Body of pancreas (tissue), 4 donors: ENCODE measurements at places on chromosomes 6 and 20. TPM values are rescaled to one million over a fixed set of nuclear protein-coding genes. Genes with fewer than 3 reads are reported as not detected.

- H3K4me1 ChIP-seq = no peaks in the 10 kb centered on the region
- no peak overlapping the region for H3K27ac ChIP-seq
- H3K27me3 ChIP-seq = no peaks in the 10 kb centered on the region
- no peak overlapping the region for H3K4me3 ChIP-seq
- H3K36me3 ChIP-seq = no peaks in the 10 kb centered on the region
These were observed 260.5 kb upstream of the EPHA7 start for GRCh38 chr6:93679836-93680235.

- no peaks in the 10 kb centered on the region for H3K36me3 ChIP-seq
- H3K27ac ChIP-seq = no peak overlapping the region
- no peaks in the 10 kb centered on the region for H3K27me3 ChIP-seq
- H3K4me3 ChIP-seq = no peak overlapping the region
- H3K4me1 ChIP-seq = no peaks in the 10 kb centered on the region
These were observed 215.7 kb downstream of the CDC5L start for GRCh38 chr6:44603044-44603686.

DNA sequence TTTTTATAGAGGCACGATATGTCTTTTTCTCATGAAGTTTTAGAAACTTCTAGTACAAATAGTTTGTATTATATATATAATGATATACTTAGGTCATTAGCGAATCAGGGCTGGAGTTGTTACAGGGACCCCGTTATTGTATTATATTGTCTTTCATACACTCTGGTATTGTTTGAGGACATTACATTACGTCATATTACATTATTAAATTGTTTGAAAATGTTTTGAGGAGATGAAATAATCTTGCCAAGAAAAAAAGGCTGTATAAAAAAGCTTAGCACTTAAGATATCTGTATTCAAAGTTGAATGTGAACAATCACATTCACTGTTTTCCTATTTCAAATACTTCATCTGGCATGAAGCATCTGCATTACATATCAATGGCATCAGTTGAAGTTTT lies 239.6 kb upstream of the ASCC3 start:
- no peak overlapping the region for H3K4me3 ChIP-seq
- no peak overlapping the region for H3K27ac ChIP-seq
- H3K4me1 ChIP-seq = no peaks in the 10 kb centered on the region

- no peaks in the 10 kb centered on the region for H3K27me3 ChIP-seq
- H3K4me1 ChIP-seq = no peaks in the 10 kb centered on the region
- no peak for DNase-seq
- no peak overlapping the region for H3K4me3 ChIP-seq
- no peak overlapping the region for H3K27ac ChIP-seq
These were observed 53.9 kb downstream of the OSTM1 start for GRCh38 chr6:108020472-108021116.

GINS1 gene
- 0.78 TPM for total RNA-seq

ZBTB46 gene
- total RNA-seq = 5.4 TPM

TMC2 gene
- not detected for total RNA-seq

- no peak overlapping the region for H3K27ac ChIP-seq
- H3K36me3 ChIP-seq = no peaks in the 10 kb centered on the region
- H3K4me1 ChIP-seq = no peaks in the 10 kb centered on the region
- H3K4me3 ChIP-seq = no peak overlapping the region
- H3K27me3 ChIP-seq = no peaks in the 10 kb centered on the region
These were observed 310.2 kb upstream of the CNR1 start for GRCh38 chr6:88476388-88476787.

DNA sequence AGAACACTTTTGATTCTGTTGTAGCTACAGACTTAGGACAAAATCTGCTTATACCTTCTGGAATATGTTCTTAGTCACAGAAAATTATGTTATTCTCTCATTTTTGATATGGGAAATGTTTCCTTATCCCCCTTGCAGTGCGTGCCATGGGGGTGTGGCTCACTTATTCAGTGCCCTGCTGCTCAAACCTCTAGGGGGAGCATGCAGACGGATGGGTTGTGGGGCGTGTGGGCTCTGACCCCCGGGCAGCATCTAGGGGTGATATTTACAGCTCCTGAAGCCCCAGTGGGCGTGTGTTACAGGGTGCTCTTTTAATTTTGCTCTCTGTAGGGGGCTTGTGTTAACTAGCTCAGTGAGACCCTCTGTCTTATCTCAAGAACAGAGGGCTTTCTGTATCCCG lies 61.3 kb upstream of the FERMT1 start:
- no peaks in the 10 kb centered on the region for H3K36me3 ChIP-seq
- H3K27ac ChIP-seq = no peak overlapping the region
- H3K4me3 ChIP-seq = no peak overlapping the region

OR2B6 gene
- not detected for total RNA-seq
